ENCODE measurements at places on chromosomes 7 and 10.
A peak's percentile ranks its signal among the peaks of the same experiment; 100 is the strongest.

- no peak for DNase-seq
Measured at GRCh38 chr7:108145401-108145800, 15.2 kb upstream of the LAMB4 start.

DNA sequence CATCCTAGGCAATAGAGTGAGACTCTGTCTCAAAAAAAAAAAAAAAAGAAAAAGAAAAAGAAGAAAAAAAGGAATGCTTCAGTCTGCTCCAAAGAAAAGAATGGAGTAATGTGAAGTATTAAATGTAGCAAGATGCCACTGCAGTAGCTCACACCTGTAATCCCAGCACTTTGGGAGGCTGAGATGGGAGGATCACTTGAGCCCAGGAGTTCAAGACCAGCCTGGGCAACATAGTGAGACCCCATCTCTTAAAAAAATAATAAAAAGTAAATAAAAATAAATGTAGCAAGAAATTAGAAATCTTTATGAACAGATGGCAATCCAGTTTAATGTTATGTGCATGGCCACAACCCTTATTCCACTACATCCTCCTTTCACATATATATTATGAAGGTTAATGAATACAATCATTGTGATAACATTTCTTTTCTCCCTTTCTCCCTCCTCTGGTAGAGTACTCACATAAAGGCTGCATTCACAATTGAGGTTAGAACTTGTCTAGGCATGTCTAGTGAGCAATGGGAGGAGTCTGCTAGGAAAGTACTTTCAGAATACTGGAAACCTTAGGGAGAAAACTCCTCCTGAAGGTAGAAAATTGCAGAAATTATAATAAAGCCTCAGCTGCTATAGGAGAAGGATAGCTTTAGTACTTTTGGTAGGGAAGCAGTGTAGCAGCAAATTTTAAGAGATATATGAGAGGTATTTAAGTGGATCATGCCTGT lies 20.4 kb downstream of the KLLN start:
- no peak for DNase-seq

GRCh38 chr10:60388709-60389301 lies 870 bp downstream of the ANK3 start:
- DNase-seq = peak; percentile 45

DNA sequence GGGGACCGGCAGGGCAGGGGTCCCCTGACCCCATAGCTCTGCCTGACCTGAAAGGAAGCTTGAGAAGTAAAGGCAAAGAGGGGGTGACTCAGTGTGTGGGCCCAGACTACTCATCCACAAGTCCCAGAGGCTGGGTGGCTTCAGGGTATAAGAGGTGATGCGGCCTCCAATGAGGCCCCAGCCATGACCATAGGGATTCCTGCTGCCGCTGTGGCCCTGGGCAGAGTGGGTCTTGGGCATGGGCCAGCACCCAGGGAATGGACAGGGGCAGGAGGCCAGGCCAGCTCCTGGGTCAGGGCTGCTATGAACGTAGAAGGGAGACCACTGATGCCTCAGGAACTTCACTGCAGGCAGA lies 64.4 kb upstream of the EBF3 start:
- DNase-seq = no peak

GRCh38 chr7:1674161-1675035 lies 4.3 kb downstream of the ELFN1 start:
- no peak for DNase-seq

- DNase-seq = peak; percentile 67
Measured at GRCh38 chr7:30594048-30594539, 584 bp upstream of the GARS1 start.

DNA sequence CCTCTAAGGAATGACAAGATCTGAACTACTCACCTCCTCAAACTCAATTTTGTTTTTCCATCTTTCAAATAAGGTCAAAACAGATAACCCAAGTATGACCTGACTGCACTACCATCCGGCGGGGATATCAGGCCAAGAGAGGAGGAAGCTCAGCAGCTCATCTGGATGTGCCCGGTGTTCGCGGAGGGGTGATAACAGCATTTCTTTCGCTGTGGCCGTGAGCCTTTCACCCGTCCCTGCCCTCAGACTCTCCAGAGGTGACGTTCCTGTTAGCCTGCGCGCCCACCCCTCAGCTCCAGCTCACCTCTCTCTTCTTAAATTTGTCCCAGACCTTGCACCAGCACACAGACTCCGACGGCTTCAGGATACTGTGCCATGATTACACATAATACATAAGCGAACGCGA lies 526 bp downstream of the ZNF248 start:
- peak; percentile 21 for DNase-seq

GRCh38 chr10:20948686-20949327 lies 51.7 kb upstream of the NEBL start:
- no peak for DNase-seq

DNA sequence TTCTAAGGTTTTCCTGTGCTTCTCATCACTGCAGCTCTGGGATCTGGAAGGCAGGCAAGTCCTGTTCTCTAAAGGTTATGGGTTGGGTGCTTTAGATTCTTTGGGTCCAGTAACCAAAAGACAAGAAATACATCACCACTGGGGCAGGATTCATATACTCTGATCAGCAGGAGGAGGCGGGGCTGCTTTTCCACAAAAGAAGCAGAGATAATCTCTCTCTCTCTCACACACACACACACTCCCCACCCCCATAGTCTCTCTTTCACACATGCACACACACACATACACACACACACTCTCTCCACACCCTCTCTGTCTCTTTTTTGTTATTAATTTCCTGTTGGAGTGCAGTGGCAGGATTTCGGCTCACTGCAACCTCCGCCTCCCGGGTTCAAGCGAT lies 13.0 kb upstream of the ACBD5 start:
- DNase-seq = no peak

- DNase-seq = peak; percentile 99
Measured at GRCh38 chr10:119596537-119597404, at the start of gene TIAL1. TSS of gene TIAL1 (minus strand) at chr10:119596964. CDS start at chr10:119596465, 499 bp downstream.

DNA sequence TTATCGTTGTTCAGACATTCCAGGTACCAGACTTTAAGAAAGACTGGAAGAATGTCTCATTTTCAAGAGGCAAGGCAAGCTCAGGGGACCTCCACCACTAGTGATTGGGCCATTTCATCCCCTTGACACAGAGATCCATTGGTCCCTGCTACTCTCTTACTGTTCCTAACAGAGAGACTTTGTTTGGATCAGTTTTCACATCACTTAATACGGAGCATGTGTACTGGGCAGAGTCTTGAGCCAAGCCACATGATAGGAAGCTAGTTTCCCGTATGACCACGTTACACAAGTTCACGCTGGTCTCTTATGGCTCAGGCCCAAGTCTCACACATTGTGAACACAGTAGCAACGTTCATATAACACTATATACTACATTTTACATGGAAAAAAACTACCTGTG lies 269.9 kb downstream of the BAMBI start:
- no peak for DNase-seq

DNA sequence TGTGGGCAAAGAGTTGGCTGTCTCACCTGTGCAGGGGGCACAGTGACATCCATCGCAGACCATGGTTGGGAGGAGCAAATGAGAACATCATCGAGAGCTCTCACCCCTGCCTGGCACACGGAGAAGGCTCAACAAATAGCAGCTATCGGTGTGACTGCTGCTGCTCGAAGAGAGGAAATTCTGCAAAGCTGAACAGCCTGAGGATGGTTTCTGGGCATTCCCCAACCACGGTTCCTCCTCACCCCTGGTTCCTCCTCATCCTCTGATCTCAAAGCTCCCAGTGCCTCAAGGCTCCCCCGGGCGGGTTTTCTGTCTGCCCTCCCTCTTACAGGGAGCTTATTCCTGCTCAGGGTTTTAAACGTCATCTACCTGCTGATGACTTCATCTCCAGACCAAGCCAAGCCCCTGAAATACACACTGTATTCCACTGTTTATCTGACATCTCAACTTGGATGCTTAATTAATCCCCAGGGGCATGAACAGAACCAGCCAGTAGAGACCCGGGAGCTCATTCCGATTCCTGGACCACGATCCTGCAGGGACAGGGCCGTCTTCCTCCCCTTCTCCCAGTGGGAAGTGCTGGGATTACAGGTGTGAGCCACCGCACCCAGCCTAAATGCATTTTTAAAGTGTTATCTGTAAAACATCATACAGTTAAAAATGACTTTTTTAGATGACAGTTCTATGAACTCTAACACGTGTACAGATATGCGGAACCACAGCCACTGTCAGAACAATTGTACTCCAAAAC lies 19.5 kb upstream of the NOM1 start:
- DNase-seq = peak; percentile 15

- DNase-seq = no peak
Measured at GRCh38 chr10:121137533-121137932, 286.4 kb downstream of the WDR11 start.

DNA sequence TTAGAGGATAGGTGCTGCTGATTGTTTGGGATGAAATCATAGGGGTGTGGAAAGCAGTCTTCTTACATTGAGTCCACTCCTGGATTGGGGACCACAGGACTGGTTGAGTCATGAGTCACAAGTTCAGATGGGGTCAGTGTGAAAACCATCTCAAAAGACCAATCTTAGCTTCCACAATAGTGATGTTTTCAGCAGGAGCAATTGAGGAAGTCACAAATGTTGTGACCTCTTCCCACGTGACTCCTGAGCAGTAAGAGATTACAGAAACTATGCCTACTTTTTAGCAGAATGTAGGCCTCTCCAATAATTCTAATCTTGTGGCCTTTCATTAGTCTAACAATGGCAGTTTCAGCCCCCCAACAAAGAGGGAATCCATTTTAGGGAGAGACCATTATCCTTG lies 256.9 kb upstream of the CDC14C start:
- DNase-seq = peak; percentile 36

- peak; percentile 93 for DNase-seq
Measured at GRCh38 chr10:61987951-61988379, 86.5 kb downstream of the ARID5B start.

DNA sequence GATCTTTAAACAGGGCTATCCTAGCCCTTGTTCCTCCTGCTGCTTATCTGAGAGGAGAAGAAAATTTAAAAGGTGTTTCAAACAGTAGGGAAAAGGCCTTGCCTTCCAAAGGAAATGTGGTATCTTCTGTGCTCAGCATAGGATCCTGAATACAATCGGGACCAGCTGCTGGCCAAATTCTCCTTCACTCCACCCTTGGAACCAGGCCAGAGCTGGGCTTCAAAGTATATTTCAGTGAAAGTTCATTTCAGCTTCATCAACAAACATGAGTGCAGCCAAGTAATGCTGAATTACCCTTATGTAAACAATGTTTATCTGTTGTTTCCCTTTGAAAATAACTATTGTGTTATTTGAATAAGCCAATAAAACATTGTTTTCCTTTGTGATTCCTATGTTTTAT lies 146.5 kb upstream of the MEOX2 start:
- no peak for DNase-seq

DNA sequence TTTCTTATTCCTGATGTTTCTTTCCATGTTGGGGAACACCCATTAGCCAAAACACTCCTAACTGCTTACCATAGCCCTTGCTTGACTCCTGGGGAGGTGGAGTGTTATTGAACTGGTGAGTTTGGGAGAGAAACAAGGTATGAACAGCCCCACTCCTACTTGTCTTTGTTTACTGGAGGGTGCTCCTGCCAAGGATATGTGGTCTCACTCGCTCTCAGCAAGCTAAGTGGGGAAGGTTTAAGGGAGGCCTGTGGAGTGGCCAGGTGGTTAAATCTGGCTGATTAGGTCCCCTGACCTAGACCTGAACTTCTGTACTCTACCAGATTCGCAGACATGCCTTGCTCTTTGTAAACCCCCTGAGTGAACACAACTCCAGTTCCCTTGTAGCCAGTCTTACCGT lies 300.1 kb downstream of the PTEN start:
- no peak for DNase-seq

GRCh38 chr7:150931199-150931869 lies 46.8 kb downstream of the KCNH2 start:
- DNase-seq = no peak

- DNase-seq = no peak
Measured at GRCh38 chr7:157520249-157520648, 183.4 kb downstream of the DNAJB6 start.

DNA sequence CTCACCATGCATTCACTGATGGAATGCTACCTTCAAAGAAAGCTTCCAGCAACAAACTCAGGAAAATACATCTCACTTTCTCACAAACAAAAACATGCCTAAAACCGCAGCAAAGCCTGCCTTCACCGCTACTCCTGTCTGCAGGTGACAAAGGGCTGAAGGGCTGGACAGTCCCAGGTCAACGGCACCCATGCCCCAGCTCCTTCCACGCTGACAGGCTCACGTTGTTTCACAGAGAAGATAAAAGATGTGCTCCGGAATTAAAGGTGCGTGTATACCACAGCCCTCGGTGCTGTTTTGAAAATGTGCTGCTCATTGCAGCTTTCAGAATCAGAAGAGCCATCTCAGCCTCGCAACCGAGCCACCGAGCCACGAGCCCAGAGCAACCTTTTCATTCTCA lies 445.0 kb downstream of the PTPRN2 start:
- DNase-seq = no peak

- no peak for DNase-seq
Measured at GRCh38 chr10:72426986-72427385, 72.3 kb upstream of the DNAJB12 start.

DNA sequence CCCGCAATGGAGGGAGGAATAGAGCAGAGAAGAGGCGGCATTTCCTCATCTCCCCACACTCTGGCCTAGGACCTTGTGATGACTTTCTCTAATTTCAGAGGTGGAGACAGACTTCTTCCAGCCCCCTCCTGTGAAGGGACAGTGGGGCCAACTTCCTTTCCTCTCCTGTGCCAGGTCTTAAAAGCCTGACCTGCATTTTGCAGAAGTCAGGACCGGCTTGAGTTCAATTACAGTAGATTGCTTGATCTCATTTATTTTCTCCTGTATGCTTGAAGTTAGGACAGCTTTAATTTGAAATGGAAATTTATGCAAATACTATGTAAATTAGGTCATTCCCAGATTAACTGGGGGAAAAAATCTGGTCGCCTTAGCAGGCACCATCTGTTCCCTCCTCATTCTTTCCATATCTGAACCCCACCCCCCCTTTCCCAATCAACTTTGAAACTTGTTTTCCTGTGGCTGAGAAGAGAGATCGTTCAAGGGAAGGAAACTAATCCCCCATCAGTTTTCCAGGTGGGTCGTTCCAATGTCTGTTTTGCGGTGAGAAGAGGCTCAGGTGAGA lies 57.1 kb downstream of the SYPL1 start:
- no peak for DNase-seq

DNA sequence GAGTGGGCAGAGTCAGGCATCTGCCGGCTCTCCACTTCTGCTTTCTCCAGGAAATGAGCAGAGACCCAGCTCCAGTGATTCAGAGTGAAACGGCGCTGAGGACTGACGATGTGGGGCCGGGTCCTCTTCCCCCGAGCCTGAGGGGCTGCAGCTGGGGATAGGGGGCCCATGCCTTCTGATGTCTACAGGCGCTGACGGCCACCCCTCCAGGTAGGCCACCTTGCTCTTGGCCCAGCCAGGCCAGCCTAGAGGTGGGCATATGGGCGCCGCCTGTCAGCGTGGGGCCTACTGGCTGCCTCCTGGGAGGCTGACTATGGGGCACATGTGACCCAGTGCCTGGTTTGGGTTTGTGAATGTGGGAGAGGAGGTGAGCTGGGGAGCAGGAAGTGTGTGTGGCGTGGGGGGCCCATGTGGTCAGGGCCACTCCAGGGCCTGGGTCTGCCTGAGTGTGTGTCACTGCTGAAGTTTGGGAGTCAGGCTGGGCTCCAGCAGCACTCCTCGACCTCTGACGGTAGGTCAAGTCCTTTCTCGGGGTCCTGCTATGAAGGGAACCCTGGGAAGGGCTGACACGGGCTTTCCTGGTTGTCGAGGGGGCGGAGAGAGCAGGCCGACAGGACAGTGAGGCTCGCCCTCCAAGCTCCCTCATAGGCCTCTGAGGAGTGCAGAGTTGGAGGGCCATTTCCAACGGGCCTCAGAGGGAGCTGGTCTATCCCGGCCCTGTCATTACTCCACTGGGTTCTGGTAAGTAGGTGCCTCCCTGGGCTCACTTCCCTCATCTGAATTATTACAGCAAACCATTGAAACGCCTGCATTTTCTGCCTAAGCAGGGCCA lies at the start of gene WDFY4:
Gene WDFY4 (plus strand): TSS at position 82 of the 832 bp plus-strand sequence. CDS start 24,860 bp downstream, outside the sequence.
- DNase-seq = peak; percentile 90
